ENCODE measurements at places on chromosomes 5 and 9.

DNA sequence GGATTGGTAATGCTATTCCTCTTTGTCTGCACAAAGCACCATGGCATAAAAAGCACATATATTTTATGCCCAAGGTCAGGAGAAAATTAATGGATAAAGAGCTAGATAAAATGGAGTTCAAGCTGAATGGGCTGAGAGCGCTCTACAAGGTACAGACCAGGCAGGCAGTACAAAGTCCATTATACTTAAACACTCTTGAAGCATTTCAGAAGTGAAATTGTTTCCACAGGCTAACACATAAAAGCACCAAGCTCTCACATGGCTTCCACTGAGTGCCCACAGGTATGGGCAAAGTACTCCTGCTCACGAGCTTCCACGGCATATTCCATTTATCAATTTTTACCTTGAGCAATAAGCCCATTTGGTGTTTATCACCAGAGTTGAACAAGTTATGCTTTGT, 771.2 kb upstream of the DMAC1 start:
- no peak for DNase-seq

DNA sequence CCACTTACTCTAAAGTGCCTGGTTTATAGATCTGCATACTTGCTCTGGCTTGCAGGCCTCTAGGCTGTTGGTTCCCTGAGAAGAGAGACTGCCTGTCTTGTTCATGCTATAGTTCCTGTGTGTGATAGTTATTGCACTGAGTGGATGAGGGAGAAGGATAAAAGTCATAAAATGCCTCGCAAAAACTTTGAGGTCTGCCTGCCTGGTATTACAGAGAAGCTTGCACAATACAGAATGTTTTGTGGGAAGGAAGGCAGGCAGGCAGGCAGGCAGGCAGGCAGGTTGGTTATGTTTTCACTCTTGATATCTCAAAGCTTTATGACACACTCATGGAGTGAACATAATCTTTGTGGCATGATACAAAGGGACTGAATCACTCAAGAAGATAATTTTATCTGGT, 287.1 kb downstream of the SLIT3 start:
- DNase-seq = no peak

GRCh38 chr5:134609232-134609851, 23.3 kb downstream of the SAR1B start:
- no peak for DNase-seq

DNA sequence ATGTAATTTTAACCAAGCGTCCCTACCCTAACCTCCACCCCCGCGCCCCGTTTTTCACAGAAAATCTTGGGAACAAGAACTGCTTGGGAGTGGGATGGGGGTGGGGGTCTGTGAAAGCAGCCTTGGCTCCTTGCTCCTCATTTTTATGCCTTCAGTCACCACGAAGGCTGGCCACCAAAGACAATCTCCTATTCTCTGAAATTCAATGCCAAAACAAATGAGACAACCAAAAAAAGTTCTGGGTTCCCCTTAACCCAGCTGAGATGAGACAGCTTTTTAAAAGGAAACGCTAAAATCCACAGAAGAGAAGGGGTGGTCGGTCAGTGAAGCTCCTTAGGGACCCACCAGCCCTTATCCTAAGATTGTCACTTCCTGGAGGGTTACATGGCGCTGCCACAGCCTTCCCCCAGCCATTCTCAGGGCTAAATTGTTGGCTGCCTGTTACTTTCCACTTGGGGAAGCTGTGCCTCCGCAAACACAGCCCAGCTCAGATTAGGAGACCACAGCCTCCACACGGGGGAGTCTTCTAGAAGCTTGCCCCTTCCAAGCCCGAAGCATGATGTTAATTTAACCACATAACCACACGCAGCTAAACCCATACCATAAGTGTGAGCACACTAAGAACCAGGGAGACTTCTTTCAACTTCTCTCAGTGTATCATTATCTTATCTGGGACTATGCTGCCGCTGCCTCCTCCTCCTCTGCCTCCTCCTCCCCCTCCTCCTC, 136.3 kb downstream of the FOXD1 start:
- no peak for DNase-seq

GRCh38 chr9:95923794-95924193, 48.3 kb downstream of the ERCC6L2 start:
- no peak for DNase-seq

DNA sequence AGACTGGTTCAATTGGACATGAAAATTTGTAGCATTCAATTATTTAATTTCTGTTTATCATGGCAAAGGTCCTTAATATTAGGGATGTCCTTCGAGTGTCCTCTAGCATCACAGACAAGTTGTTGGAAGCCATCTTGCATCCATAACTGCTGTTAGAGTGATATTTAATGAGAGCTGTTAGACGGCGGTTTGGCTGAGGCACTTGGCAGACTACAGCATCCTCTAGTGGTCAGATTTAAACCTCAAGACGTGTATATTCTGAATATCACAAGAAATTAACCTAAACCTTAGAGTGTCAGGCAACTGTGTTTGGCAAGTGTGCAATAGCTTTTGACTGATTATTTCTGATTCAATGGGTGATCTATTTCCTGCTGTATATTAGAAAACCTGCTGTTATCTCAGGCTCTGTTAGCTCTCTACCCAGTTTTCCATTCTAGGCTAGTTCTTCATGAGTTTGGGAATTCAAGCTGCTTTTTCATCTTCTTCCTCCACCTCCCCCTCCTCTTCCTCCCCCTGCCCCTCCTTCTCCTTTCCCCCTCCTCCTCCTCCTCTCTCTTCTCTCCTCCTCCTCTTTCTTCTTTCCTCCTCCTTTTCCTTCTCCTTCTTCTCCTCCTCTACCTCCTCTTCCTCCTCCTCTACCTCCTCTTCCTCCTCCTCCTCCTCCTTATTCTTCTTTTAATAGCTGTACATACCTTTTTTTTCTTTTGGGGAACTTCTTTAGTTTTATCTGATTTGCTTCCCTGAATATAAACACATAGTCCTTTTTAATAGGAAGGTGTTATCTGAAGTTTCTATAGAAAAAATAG, 8.6 kb downstream of the SPINK1 start:
- DNase-seq = no peak

- no peak for DNase-seq
These were observed 10.1 kb downstream of the EEIG1 start for GRCh38 chr9:127970401-127971313.

DNA sequence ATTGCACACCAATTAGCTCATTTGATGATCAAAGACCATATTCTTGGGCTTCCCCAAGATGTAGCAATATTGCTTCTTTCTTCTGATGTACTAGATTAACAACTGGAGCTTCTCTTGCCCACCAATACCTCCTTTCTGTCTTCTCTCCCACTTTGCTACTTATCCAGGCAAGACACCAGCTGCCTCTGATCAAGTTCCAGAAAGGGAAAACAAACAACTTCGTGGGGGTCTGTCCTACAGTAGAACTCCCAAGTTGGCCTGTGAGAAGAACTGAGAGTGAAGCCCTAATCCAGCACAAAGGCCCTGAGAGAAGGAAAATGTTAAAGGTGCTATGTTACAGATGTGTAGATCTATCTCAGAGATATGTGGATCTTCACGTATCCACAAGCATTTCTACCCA, 44.9 kb downstream of the ADAMTS12 start:
- DNase-seq = no peak

DNA sequence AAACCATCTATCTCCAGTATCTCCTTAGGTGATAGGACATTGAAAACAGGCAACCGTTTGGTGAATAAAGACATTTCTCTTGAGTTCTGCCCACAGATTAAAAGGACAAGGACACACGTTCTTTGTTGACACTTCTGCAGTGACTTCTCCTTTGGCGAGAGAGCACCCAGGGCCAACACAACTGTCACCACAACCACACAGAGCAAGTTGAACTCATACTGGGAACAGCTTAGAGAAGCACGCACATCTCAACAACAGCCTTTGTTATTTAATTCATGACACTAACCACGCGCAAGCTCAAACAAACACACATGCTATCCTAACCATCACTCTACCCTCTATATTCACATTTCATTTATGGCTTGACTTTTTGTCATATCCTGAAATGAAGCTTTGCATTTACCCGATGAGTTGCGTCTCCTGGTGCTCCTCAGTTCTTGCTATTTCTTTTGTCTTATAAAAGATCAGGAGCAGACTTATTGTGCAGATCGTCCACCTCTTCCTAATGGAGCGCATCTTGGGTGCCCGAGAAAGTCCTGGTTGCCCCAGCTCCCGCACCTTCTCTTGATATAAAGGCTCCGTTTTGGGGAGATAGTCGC, 543 bp downstream of the ST8SIA4 start:
- DNase-seq = no peak

DNA sequence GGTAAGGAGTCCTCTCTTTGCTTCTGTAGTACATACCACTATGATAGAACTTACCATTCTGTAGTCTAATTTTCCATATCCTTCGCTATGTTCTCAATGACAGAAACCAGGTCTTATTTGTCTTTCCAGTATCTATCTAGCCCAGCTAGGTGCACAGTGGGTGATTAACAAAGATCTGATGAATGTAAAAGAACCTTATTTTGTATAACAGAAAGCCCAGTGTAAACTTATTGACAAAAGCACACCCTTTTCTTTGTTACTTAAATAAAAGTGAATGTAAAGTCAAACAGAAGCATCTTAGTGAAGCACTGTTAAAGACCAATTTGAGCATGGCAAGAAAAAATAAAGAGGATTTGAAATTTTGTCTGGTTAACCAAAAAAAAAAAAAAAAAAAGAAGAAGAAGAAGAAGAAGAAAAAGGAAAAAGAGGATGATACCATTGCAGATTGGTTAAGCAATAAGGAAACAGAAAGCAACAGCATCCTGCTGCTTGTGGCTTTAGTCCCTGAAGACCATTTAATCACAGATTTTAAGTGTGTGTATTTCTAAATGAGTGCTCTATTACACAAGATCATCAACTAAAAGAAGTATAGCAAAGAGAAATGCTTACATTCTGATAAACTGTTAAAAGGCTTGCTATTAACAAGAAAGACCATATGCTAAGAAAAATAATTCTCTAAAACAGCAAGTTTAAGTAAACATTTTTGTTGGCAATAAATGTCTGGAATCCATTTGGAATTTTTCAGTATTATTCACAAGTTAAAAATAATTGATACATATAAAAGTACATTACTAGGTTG, 21.2 kb downstream of the MEGF9 start:
- no peak for DNase-seq

- no peak for DNase-seq
These were observed 220.6 kb downstream of the TRIM36 start for GRCh38 chr5:114948986-114949621.

DNA sequence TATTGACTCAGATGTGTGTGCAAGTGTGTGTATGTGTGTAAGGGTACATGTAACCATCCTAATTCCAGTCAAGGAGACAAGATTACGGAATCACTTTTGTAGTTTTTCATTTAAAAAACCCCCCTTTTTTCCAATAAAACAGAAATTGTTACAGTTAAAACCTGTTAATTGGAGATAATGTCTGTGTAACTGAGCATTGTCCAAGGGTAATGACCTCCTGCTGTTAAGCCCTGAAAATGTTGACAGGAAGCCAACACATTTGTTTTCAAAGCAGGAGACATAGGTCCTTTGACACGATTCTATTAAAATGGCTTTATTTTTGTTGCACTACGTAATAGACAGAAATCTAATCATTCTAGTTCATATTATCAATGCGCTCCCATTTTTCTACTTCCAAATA, 457.3 kb upstream of the ARRDC3 start:
- DNase-seq = no peak

GRCh38 chr5:127696683-127697082, 6.5 kb upstream of the CCDC192 start:
- DNase-seq = no peak

GRCh38 chr5:100901821-100902341, 1.2 kb downstream of the ST8SIA4 start:
- DNase-seq = peak; percentile 49

GRCh38 chr5:158514986-158515359, 584.7 kb downstream of the EBF1 start:
- DNase-seq = no peak

DNA sequence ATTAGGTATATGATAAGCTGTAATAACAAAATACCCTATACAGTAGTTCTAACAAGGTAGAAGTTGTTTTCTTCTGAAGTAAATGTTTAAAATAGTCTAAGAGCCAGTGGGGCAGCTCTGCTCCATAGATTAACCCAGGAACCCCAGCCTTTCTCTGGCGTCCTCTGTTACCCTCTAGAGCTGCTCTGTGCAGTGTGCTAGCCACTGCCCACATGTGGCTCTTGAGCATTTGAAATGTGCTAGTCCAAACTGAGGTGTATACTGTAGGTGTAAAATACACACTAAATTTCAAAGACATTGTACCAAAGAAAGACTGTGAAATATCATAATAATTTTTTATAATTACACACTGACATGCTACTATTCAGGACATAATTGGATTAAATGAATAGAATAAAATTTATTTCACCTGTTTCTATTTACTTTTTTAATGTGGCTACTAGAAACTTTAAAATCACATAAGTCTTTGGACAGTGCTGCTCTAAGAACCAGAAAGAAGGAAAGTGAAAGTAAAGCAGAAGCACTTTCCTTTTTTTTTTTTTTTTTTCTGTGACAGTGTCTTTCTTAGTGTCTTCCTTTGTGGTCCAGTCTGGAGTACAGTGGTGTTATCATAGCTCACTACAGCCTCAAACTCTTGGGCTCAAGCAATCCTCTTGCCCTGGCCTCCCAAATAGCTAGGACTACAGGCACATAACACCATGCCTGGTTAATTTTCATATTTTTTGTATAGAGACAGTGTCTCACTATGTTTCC, 39.3 kb downstream of the RAI14 start:
- no peak for DNase-seq

DNA sequence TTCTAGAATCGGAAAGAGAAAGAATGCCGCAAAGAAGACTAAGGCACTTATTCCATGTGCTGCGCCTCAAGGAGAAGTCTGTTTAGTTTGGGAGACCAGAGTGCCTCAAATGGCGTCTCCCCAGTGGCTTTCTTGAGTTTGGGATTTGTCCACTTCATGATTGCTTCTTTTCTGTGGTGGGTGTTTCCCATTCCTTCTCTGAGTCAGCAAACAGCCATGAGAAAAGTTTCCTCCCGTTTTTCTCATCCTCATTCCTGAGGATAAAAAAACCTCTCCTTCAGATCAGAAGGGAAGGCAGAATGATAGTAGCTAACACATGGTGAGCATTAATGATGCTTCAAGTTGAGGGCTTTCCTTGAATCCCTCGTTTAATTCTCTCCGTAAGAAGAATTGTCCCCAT, 275.9 kb upstream of the WWC1 start:
- no peak for DNase-seq

DNA sequence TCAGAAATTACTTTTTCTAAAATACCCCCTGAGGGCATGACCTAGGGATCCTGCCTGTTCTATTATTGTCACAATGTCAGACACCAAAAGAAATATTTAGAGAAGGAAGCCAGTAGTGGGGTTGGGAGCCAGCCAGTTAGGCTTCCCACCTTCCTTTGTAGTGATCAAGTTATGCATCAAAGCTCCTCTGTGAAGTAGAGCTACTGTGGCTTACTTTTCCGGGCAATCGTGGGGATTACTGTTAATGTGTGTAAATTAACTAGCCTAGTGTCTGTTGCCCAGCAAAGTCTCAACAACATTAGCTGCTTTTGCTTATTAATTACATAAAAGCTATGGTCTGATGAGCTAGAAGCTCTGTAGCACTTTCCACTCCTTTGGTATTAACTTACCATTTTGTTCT, 109.0 kb upstream of the PCAT7 start:
- no peak for DNase-seq

Measured in stimulated activated CD8-positive, alpha-beta memory T cell treated with anti-CD3 and anti-CD28 coated beads, Interleukin-12 subunit alpha, Interleukin-12 subunit beta, amount 100 ng/mL, for 1 hour (primary cell).